ENCODE measurements at places on chromosomes 13 and 19.

DNA sequence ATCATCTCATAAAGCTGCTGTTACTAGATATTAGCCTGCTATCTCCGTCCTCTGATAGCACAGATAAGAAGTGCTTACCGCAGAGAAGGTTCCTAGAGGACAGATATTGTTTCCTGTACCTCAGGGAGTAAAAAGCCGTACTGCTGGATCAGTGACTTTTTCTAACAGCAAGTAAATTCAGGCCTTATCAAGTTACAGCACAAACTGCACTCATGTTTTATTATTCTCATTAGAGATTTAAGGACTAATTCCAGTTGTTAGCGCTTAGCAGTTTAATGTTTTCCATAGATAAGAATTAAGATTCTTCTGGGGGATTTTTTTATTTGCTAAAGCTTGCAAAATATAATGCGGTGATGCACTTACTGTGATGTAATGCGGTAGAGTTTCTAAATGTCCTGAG, 119.0 kb upstream of the OBI1 start:
- peaks cover 34% of the 10 kb centered on the region for H3K27me3 ChIP-seq
- no peak for DNase-seq
- H3K4me1 ChIP-seq, result no peaks in the 10 kb centered on the region
- H3K36me3 ChIP-seq, result peaks cover 2% of the 10 kb centered on the region

- H3K27me3 ChIP-seq, result no peaks in the 10 kb centered on the region
- no peak overlapping the region for H3K27ac ChIP-seq
- no peak for DNase-seq
- H3K4me1 ChIP-seq, result no peaks in the 10 kb centered on the region
Observed at GRCh38 chr13:112246731-112247470, 129.3 kb upstream of the SPACA7 start.

DNA sequence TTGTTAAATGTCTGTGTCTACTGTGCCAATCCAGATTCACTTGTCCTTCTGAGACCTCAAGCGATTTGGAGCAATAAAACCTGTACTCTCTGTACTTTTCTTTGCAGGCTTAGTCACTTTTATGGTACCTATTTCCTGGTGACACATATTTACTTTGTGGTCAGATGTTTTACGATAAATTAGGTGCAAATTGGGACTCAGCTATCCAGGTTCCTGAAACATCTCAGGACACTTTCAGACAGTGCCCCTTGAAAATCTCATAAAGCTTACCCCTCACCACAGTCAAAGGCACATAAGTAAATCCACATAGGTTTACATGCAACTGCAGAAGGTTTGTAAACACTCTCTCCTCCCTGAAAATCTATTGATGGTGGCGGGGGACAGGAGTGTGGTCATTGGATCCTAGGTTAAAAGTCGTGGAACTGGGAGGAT, 438.8 kb downstream of the EFNB2 start:
- H3K27me3 ChIP-seq, result no peaks in the 10 kb centered on the region
- H3K36me3 ChIP-seq, result no peaks in the 10 kb centered on the region
- no peak overlapping the region for H3K4me3 ChIP-seq
- no peaks in the 10 kb centered on the region for H3K4me1 ChIP-seq
- no peak for DNase-seq

DNA sequence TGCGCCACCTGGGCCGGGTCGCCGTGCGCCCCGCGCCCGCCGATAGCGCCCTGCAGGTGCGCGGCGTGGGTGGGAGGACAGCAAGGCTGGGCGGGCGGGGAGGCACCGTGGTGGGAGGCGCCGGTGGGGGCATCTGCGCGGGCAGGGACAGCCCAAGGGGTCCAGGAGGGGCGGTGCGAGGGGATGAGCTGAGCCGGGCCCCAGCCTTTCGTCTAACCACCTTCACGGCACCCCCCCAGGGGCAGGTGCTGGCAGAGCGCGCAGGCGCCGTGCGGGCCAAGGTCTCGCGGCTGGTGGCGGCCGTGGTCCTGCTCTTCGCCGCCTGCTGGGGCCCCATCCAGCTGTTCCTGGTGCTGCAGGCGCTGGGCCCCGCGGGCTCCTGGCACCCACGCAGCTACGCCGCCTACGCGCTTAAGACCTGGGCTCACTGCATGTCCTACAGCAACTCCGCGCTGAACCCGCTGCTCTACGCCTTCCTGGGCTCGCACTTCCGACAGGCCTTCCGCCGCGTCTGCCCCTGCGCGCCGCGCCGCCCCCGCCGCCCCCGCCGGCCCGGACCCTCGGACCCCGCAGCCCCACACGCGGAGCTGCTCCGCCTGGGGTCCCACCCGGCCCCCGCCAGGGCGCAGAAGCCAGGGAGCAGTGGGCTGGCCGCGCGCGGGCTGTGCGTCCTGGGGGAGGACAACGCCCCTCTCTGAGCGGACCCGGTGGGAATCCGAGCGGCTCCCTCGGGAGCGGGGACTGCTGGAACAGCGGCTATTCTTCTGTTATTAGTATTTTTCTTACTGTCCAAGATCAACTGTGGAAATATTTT, 3.1 kb downstream of the KISS1R start:
- H3K27me3 ChIP-seq, result no peaks in the 10 kb centered on the region
- H3K36me3 ChIP-seq, result peaks cover 13% of the 10 kb centered on the region
- peak overlapping the region; percentile 82 for H3K27ac ChIP-seq
- peak; percentile 49 for DNase-seq
- peak overlapping the region; percentile 76 for H3K4me3 ChIP-seq

DNA sequence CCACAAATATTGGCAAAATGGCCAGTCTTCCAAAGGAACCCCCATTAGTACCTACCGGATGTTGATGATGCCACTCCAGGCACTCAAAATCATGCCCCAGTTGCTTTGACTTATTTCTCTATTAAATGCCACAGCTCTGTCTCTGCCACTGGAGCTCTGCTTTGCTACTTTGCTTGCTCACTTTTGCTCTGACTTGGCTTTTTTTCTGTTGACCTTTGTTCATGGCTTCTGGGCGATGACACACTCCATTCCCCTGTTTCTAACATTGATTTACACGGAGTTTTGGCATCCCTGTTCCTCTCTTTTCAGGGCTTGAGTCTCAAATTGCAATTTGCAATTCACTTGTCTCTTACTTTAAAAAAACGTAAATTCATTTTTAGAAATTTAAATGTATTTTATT, 217.1 kb upstream of the SPRY2 start:
- H3K4me3 ChIP-seq, result no peak overlapping the region
- H3K4me1 ChIP-seq, result no peaks in the 10 kb centered on the region
- no peak overlapping the region for H3K27ac ChIP-seq
- no peaks in the 10 kb centered on the region for H3K27me3 ChIP-seq

- H3K4me1 ChIP-seq, result peaks cover 11% of the 10 kb centered on the region
- H3K4me3 ChIP-seq, result no peak overlapping the region
- peaks cover 2% of the 10 kb centered on the region for H3K36me3 ChIP-seq
- DNase-seq, result peak; percentile 53
Observed at GRCh38 chr19:35352448-35353304, 5.0 kb downstream of the FFAR1 start.

GRCh38 chr13:112725346-112726015, 35.6 kb downstream of the ATP11A start:
- DNase-seq, result no peak
- H3K4me3 ChIP-seq, result no peak overlapping the region
- H3K36me3 ChIP-seq, result peaks cover 2% of the 10 kb centered on the region
- H3K27ac ChIP-seq, result peak overlapping the region; percentile 50
- H3K4me1 ChIP-seq, result peaks cover 48% of the 10 kb centered on the region
- no peaks in the 10 kb centered on the region for H3K27me3 ChIP-seq

- no peak for DNase-seq
- H3K36me3 ChIP-seq, result peaks cover 2% of the 10 kb centered on the region
- no peaks in the 10 kb centered on the region for H3K4me1 ChIP-seq
- H3K4me3 ChIP-seq, result no peak overlapping the region
Observed at GRCh38 chr13:111048387-111048786, 66.7 kb upstream of the ARHGEF7 start.

DNA sequence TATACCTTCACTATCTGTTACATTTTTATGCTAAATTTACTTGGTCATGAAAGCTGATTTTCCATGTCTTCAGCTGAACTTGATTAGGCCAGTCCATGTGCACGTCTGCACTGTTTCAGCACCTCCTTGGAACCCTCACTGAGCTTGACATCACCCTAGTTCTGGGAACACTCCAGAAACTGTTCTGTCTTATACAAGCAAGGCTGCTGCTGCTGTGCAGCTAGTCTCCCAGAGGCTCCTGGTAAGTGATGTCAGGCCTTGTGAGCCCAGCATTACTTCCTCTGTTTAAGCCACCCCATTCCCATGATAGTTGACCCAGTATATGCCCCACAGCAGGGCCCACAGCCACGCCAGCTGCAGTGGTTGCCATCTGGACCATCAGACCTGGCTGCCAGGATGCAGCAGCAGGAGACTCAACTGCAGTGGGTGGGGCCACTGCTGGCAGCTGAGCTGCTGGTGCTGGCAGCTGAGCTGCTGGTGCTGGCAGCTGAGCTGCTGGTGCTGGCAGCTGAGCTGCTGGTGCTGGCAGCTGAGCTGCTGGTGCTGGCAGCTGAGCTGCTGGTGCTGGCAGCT, 90.5 kb upstream of the AKAP11 start:
- no peak overlapping the region for H3K4me3 ChIP-seq
- peaks cover 1% of the 10 kb centered on the region for H3K36me3 ChIP-seq
- peak; percentile 9 for DNase-seq
- H3K27ac ChIP-seq, result no peak overlapping the region

- no peak for DNase-seq
- no peaks in the 10 kb centered on the region for H3K36me3 ChIP-seq
- H3K4me1 ChIP-seq, result no peaks in the 10 kb centered on the region
- no peak overlapping the region for H3K4me3 ChIP-seq
- H3K27ac ChIP-seq, result no peak overlapping the region
Observed at GRCh38 chr13:65638572-65639168, 1591.5 kb downstream of the PCDH9 start.

- no peaks in the 10 kb centered on the region for H3K27me3 ChIP-seq
- no peak for DNase-seq
- H3K4me1 ChIP-seq, result peaks cover 17% of the 10 kb centered on the region
- H3K4me3 ChIP-seq, result no peak overlapping the region
- H3K36me3 ChIP-seq, result no peaks in the 10 kb centered on the region
Observed at GRCh38 chr13:80473695-80474094, 132.8 kb upstream of the SPRY2 start.

DNA sequence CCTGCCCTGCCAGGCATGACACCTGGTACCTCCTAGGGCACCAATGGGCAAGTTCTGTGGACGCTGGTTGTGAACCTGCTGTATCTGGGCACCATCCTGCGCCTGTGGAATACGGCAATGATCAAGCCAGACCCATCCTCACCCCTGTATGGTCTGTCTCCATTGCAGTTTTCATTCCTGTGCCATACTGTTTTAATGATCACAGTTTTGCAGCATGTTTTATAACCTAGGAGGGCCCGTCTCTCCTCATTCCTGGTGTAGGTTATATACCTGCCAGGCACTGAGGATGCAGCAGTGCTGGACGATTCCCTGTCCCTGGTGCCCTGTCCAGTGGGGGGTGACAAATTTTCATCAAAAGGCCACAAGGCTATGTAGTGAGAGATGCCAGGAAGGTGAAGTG, 5.6 kb downstream of the TBC1D17 start:
- DNase-seq, result no peak
- no peaks in the 10 kb centered on the region for H3K27me3 ChIP-seq
- no peak overlapping the region for H3K4me3 ChIP-seq
- no peak overlapping the region for H3K27ac ChIP-seq
- peaks cover 11% of the 10 kb centered on the region for H3K4me1 ChIP-seq
